Activated T-helper 17 cell treated with anti-CD3 and anti-CD28 coated beads, Interleukin-2, amount 50 U/mL, for 72 hours (primary cell): ENCODE measurements at places on chromosomes 7 and 10. TPM values are rescaled to one million over a fixed set of nuclear protein-coding genes. Genes with fewer than 3 reads are reported as not detected.
A peak's percentile ranks its signal among the peaks of the same experiment; 100 is the strongest.

The WBP1L gene
- total RNA-seq = 24.8 TPM

The NKX1-2 gene
- not detected for total RNA-seq

DNA sequence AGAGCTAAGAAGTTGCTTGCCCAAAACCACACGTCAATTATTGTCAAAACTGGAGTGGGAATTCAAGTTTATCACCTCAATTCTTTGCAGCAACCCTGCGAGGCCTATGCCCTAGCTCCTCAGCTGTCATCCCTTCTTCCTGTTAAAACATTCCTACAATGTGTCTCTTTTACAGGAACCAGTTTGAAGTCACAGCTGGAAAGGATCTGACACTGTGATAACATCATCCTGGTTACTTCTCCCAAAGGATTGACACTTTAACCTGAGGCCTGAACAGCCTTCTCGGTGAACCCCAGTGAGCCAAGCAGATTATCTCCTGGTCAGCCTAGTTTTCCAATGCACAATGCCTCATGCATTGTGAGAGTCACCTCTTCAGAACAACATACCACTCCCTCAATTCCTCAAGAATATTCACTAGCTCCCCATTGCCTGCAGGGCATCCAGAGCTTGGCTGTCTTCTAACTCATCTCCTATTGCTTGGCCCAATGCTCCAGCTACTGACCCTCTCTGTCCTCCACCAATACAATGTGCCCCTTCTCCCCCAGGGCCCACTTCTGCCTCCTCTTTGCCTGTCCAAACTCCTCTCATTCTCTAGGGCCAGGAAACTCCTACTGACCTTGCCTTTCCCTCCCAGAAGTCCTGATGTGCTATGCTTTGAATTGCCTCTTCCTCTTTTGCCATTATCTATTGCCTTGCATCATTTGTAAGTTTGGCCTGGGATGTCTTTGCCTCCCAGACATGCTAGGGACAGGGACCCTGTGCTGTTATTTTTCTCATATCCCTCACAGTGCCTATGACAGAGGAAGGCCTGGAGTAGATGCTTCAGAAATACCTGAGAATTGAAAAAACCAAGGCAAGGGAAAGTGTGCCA is 10.4 kb upstream of the DLG5 start:
- no peak for ATAC-seq

DNA sequence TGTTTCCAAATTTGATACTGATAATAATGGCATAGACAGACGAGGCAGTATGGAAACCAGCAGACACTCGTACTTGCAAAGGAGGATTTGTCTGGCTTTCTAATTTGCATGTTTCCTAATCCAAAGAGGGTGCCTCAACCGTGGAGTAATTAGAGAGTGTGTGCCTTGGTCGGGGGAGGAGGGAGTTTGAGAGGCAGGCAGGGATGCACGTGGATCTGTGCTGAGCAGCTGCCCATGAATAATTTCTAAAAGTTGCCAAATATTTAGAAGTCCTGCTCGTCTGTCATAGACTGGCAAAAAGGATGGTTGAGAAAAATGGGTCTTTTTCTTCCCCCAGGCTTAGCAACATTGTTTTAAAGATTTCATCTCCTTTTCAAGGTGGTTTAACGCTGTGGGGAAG is 69.4 kb downstream of the PTPRE start:
- no peak for ATAC-seq

DNA sequence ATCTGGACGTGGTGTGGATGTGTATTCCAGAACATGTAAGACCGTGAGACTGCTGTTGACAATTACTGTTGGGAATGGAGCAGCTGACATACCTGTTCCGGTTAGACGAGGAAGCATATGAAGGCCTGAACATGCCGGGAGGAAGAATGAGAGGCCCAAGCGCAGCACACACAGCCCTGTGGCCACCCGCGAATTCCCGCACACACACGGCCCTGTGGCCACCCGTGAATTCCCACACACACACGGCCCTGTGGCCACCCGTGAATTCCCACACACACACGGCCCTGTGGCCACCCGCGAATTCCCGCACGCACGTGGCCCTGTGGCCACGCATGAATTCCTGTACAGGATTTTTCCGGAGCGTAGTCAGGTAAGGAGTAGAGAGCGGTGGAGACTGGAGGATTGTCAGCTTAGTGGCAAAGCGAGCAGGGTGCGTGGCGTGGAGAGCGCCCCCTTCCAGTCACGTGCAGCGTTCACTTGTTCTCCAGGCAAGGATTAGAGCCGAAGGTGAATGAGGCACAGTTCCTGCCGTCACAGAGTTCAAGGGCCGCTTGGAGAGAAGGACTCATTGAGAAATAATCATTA is 9.5 kb upstream of the SUN1 start:
- no peak for ATAC-seq

The WNT8B gene
- total RNA-seq = 0.11 TPM

DNA sequence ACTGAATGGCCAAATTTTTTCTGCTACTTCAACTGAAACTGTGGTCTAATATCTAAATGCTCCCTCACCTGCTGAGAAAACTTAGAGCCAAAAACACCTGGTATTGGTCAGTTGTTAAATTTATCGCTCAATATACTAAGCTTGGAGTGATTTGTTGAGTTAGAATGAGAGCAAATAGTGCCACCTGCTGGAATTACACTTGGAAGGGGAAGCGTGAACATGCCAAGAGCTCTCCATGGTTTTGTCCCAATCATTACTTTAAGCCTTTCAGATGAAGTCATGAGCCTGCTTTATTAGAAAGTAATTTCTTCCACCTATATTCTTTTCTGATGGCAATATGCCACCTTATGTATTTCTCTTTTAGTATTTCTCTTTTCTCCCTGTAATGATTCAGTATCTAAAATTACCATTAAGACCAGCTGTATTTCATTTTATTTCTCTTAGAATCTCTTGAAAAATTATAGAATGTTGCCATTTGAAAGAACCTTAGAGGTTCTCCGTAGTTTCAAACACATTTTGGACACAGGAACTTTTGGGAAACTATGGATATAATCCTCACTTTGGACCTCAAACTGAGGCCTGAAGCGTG is 447.8 kb upstream of the C7orf33 start:
- ATAC-seq = no peak

DNA sequence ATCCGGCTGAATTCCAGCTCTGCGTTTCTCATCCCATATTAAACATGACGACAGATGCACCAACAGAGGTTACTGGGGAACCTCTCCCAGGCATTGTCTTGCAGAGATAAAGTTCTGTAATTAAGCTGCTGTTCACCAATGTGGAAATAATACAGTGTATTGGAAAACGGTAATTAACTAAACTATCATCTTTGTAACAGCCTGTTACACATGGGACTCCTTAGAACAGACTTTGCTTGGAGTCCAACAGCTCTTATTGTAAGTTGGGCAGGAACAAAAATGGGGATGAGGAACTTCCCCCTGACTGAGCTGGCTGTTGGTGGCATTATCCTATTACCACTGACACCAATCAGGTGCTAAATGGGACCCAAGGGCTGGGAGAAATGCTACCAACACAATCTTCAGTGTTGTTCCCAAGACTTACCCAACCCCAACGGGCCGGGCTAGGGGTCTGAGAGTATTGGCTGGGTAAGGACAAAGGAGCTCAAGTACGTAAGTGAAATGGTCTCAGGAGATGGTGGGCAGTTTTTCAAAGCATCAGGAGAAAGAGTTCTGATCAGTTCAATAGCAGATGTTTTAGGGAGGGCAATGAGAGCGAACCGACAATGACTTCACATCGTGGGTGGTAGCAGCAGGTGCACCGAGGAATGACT is 759.4 kb downstream of the GRID1 start:
- ATAC-seq = no peak

DNA sequence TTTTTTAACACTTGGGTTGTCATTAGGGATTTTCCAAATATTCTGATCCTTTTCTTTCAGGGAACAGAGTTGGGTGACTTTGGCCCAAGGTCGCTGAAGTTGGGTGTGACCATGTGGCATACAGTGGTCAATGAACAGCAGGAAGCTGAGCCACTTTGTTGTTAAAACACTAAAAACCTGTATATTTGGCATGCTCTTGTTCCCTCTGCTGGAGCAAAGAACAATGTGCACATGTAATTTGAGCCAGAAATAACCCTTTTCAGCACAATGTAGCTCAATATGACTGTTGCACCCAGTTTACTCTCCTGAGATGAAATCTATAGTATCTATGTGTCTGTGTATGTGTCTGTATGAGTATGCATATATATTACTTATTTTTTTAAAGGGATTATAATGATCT is 74.9 kb downstream of the ADCYAP1R1 start:
- no peak for ATAC-seq

DNA sequence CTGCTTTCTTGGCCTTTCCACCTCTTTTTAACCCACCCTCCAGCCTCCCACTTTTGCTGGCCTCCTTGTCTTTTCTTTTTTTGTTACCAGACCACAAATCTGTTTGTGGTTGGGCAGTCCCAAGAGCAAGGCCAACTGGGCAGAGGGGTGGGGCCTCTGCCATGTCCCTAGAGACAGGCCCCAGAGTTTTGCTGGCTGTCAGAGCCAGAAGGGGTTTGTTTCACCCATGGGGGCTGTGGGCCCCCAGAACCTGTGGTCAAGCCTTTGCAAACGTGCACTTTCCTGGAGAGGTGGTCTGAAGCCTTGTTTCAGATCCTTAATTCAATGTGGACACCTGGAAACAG is 10.3 kb downstream of the ZMIZ1 start:
- no peak for ATAC-seq

- no peak for ATAC-seq
Measured at GRCh38 chr7:133837224-133837623, 289.9 kb upstream of the LRGUK start.

GRCh38 chr10:68857005-68857404 is 29.7 kb downstream of the STOX1 start:
- no peak for ATAC-seq

GRCh38 chr7:40944981-40945585 is 757.8 kb downstream of the INHBA start:
- no peak for ATAC-seq

GRCh38 chr7:31679574-31680305 is 7.3 kb upstream of the PPP1R17 start:
- no peak for ATAC-seq

DNA sequence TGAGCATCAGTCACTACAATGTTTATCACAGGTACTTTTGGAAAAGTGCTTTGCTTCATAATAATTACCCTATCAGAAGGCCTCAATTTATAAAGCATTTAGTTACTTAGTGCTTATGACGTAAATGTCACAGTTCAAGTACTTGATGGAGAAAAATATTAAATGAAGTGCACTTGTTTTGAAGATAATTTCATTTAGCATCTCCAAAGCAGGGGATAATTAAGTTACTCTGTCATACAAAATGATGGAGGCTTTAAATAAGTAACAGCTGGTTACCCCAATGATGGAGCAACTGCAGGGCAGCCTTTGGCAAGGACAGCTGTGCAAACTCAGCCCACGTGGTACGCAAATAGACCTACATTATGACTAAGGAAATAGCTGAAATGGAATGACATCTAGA is 768.8 kb downstream of the GRM8 start:
- no peak for ATAC-seq

DNA sequence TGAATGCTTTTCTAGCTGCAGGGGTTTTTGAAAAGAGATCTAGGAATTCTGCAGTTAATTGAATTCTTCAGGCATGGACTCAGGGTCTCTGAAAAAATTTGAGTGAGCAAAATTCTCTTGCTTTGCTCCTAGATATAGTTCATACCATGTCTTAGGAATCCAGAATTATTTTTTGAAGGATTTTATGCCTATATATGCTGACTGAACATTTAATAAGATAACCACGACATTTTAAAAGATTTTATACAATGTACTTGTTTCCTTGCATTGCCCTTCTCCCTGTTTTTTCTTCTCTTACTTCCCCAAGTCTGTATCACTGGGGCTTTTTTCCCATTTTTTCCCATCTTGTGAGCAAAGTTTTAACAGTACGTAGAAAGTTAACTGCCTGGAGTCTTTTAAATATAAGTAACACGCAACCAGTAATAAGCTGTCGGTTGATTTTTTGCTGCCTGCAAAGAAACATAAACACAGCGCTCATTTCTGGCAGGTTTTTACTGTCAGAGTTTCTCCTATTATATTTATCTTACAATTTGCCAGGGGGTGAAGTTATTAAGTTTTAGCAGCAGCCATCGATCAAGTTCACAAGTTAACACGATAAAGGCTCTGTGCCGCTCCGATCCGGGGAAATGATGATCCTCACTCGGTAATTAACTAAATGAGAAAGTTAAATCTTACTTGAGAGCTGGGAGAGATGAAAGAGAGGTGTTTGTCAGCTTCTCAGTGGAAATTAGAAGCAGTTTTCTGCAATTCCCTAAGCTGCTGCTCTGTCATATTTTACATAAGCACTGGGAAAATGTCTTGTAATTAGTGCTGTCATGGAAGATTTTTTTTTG is 81.0 kb downstream of the POLL start:
- ATAC-seq = no peak

- no peak for ATAC-seq
Measured at GRCh38 chr10:130048081-130048480, 62.5 kb downstream of the C10orf143 start.

DNA sequence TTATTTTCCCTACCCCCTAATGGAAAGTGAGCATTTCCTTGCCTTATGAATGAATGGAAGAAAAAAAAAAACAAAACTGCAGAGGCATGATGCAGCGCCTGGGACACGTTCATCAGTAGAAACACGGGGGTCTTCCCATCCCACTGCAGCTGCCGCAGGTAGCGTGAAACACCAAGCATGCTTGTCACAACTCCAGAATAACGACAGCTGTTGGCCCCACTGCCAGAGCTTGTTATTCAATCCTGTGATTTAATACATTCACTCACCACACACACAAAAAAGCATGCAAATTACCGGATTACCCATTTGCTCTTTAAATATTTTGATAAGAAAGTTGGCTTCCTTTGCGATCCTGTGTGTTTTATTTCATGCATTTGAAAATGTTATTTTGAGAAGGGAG is 48.4 kb upstream of the GNA12 start:
- no peak for ATAC-seq

DNA sequence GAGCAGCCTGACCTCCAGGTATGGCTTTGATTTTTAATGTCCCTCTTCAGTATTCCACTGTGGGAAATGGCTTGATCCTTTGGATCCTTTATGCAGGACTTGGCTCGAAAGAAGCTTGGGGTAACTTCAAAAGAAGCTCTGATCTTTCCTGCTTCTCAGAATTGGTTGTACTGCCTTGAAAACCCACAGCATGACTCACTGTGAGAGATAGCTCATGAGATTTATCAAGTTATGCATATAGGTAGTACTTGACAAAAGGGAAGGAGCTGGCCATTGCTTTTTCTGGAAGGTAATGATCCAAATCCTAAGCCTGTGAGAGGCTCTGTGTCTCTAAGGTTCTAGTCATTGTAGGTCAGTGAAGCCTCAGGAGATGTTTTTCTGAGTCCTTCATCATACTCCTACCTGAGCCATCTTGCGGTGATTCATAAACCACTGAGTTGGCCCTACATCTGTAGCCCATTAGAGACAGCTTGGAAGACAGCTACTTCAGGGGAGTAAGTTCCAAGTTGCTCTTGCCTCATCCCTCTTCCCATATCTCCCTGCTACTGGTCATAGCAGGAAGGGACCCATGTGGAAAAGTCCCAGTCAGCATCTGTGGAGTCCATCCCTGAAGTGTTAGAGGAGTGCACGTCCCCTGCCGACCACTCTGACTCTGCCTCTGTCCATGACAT is 36.7 kb upstream of the NFKB2 start:
- peak; percentile 95 for ATAC-seq

The RPEL1 gene
- total RNA-seq = not detected

GRCh38 chr7:25215694-25216335 is 12.5 kb downstream of the NPVF start:
- ATAC-seq = no peak
